CD4-positive, alpha-beta T cell treated with Interleukin-12 subunit alpha and Interleukin-12 subunit beta, for 1 hour (primary cell): ENCODE measurements at places on chromosomes 11 and 22.

DNA sequence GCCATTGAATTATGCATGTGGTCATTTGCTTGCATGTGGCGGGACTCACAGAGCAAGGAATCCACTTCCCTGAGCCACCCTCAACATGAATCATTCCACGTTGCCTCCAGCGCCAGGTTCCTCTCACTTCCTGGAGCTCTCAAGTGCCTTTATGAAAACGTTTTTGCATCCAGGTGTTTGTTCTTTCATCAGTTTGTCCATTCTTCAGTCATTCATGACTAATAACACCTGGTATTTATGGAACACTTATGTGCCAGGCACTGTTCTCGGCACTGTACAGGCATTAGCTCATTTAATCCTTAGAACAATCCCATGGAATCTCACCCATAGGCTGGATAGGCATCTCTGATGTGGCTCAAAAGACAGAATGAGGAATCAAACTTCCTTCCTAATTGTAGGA lies 256.1 kb upstream of the SYN3 start:
- DNase-seq, result no peak

DNA sequence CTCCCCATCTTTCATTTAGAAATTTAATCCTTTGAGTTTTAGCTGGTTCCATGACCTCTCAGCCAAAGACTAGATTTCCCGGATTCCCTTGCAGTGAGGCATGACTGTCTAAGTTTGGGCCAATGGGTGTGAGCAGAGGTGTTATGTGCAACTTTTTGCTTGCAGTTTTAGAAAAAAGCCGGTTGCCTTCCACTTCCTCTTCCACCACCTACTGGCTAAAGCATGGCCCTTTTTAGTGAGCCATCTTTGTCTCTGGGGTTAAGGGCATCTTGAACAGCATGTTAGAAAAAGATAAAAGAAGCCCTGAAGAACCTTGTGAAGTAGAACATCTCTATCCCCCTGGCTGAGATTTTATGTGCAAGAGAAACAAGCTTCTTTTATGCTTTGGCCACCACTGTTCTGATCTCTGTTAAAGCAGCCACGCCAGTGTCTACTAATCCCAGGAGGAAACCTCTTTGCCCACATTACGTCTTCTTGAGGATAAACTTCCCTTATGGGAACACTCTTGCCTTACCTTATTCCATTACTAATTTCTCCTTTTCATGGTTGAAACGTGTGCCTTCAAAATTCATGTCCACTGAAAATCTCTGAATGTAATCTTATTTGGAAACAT lies 279.9 kb downstream of the TENM4 start:
- DNase-seq, result no peak

DNA sequence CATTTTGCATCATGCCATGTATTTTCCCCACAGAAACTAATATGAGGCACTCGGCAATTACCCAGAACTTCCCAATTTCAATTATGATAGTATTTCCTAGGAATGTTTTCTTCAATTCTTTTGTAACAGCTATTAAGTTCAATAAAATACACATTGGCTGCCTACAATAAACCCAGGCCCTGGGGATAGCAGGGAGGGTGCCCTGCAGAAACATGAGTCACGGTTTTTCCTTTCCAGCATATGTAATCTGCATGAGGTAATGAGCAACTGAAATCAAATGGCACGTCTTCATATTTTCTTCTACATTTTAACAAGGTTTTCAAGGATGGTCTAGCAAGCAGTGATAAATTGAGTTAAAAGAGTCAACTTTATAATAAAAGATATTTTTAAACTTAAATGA lies 32.0 kb downstream of the GUCY1A2 start:
- no peak for DNase-seq

- no peak for DNase-seq
Observed at GRCh38 chr22:23673826-23674690, 16.8 kb upstream of the RGL4 start.

DNA sequence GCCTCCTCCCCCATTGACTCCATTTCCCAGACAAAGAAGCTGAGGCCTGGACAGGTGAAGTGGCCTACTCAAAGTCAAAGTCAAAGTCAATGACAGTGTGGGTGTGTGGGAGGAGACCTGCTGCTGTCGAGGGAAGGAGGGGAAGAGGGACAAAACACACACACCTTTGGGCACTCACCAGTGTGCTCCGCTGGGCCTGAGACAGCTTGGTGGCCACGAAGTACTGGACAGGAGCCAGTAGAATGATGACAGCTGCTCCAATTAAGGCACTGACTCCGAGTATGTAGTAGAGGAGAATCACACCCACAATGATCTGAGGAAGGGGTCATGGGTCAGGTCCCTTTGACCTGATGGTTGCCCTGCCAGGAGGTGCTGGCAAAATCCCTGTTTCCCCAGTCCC lies 33.6 kb downstream of the ABCC8 start:
- no peak for DNase-seq

- DNase-seq, result no peak
Observed at GRCh38 chr11:103946793-103947545, 89.5 kb upstream of the DDI1 start.

GRCh38 chr11:61332281-61332796 lies 566 bp downstream of the DDB1 start:
- no peak for DNase-seq

GRCh38 chr11:68916439-68916838 lies 12.7 kb downstream of the IGHMBP2 start:
- no peak for DNase-seq

- DNase-seq, result no peak
Observed at GRCh38 chr11:65560555-65561418, 2.6 kb upstream of the LTBP3 start.

DNA sequence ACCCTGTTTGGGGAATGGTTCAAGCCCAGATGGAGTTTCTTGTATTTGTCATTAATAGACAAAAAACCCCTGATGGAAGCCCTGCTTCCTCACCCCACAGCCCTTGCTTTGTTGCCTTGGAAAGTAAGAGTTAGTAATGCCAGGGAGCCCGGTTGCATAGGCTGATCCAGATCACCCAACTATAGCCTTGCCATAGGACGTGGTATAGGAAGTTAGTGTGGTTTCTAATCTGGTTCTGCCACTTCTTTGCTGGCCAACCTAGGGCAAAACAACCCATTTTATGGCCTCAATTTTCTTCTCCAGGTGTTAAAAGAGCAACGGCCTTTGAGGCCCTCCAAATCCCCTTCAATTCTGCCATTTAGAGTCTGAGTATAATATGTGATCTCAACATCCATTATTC lies 97.9 kb downstream of the STIM1 start:
- no peak for DNase-seq

DNA sequence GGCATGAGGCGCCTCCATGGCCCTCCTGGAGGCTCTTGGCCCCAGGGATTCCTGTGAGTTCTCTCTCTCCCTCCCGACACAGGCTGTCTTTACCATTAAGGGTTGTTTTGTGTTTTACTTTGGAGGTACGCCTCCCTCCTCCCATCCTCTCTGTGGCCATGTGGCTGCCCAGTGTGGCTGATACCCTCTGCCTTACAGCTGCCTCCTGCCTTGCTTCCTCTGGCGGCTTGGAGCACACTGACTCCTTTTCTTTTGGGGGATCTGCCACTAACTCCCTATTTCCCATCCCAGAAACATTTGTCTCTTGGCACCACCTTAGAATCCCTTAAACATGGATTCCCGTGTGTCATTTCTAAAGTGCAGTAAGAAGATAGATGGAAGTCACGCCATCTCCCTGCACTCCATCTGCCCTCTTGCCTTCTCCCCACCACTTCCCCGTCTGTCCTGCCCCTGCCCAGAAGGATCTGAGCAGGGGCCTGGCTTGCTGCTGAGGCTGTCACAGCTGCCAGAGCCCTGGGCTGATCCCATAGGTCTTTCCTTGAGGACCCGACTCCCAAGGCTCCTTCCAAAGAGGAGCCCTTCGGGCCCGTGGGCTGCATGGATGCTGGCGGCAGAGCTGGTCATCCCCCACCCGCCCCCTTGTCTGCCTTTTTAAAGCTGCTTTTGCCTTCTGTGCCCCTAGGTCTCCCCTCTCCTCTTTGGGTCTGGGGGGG lies 15.1 kb upstream of the ACR start:
- DNase-seq, result no peak

GRCh38 chr11:68145120-68145866 lies 24.1 kb upstream of the CHKA start:
- DNase-seq, result no peak

GRCh38 chr11:47121731-47122130 lies 54.9 kb downstream of the ARFGAP2 start:
- DNase-seq, result no peak

GRCh38 chr22:43266076-43266475 lies 77.1 kb downstream of the SCUBE1 start:
- DNase-seq, result no peak

- no peak for DNase-seq
Observed at GRCh38 chr11:62115085-62115694, 8.6 kb upstream of the INCENP start.

DNA sequence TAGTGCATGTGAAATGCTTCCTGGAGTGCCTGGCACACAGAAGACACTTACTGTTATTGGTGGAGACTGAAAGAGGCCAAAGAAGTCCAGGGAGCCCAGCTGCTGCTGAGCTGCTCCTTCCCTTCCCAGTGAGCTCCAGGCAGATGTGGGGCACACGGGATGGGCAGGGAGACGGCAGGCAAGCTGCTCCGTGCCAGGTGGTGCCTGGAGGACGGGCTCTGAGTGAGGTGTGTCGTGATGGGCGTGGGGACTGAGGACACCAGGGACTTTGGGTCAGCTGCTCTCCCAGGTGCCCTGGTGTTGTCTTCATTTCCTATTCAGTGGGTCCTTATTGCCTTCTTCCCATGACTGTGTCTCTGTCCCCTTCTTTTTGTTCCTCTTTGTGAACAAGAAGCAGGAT lies 19.5 kb downstream of the TAB1 start:
- DNase-seq, result no peak

DNA sequence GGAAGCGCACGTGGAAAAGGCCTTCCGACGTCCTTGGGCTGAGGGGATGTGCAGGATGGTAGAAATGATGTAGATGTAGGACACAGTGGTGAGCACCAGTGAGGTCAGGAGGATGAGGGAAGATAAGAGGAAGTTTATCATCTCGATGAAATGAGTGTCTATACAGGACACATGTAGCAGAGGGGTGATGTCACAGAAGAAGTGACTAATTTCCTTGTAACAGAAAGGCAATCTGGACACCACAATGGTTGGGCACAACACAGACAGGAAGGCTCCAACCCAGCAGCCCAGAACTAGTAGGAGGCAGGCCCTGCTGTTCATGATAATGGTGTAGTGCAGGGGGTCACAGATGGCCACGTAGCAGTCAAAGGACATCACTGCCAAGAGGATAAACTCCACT lies 35.0 kb upstream of the OR6M1 start:
- no peak for DNase-seq

GRCh38 chr11:102436561-102436960 lies 16.0 kb downstream of the TMEM123 start:
- no peak for DNase-seq

DNA sequence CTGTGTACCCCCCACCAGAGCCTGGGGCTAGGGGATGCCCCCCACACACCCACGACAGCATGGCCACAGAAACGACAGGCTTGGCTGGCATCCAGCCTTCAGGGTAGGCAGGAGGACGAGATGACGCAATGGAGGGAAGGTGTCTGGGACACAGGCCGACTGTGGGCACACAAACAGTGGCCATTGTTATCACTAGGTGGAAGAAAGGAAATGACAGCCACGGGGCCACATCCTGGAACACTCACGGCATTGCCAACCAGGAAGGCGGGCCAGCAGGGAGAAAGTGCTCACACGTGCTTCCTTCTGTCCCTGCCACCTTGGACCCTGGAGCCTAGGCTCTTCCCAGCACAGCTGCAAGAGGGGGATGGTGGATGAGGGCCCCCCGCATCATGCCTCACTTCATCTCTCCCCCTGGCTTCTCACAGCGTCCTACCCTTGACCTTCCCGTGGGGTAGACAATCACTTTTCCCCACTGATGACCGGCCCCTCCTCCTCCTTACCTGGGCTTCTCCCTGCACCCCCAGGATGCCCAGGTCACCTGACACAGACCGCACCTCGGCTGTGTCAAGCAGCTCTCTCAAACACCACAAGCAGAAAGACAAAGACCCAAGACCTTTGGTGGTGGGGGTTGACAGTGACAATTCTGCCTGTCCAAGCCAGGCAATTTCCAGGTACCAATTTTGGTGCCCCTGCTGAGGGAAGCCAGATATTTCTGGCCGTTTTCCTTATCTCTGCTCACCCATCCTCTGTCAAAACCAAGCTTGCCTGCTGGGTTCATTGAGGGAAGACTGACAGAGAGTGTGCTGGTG lies 8.6 kb downstream of the PLA2G6 start:
- peak; percentile 55 for DNase-seq

GRCh38 chr11:122488892-122489706 lies 166.4 kb upstream of the UBASH3B start:
- no peak for DNase-seq

DNA sequence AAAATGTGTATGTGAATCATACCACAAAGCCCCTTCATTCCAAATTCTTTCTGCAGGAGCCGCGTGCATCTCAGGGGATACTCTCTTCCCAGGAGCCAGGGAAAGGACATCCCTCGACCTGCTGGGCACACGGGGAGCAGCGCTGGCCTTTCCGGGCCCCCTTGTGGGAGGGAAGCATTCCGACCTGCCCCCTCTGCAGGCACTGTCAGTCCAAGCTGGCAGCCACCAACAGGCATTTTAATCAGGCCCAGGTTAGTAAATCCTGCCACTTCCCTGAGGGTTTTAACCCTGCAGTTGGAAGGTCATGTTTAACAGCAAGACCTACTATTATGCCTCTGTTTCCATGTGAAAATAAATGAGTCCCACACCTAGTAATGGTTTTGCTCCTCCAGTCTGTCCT lies 391.5 kb downstream of the SHANK2 start:
- DNase-seq, result no peak

GRCh38 chr22:30611197-30611596 lies 4.2 kb downstream of the TCN2 start:
- no peak for DNase-seq

- DNase-seq, result no peak
Observed at GRCh38 chr11:12017243-12017678, 8.8 kb upstream of the DKK3 start.

GRCh38 chr11:78392854-78393253 lies 24.8 kb downstream of the GAB2 start:
- no peak for DNase-seq

- DNase-seq, result no peak
Observed at GRCh38 chr11:65816696-65817095, 17.1 kb upstream of the SNX32 start.

DNA sequence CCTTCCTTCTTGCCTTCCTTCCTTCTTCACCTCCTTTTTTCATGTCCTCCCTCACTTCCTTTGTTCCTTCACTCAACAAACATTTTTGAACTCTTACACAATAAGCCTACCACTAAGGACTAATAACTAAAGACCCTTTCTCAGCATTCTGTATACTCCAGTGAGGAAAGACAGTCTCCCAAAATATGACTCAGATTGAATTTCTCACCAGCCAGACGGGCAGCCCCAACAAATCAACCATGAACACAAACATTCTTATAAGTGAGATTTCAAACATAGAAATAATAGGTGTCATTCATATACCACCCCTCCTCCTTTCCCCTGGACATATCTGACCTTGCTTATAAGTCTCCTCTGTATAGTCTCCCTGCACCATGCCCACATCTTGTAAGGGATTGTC lies 1079.7 kb downstream of the OPCML start:
- no peak for DNase-seq

DNA sequence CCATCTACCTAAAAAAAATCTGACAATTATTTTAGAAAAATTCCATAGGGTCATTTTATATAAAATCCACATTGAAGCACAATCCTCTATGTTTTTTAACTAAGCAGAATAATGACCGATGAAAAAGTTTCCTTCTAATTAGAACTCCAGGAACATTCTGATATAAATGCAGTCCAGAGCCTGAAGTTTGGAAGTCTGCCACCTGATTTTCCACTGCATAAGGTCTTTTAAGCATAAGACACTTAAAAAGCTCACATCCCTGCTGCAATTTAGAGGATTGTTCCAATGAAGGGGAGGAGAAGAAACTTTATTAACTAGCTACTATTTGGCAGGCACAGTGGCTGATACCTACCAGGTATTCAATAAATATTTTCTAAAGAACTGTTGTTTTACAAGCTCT lies 570.3 kb upstream of the ANO5 start:
- DNase-seq, result no peak
